ENCODE measurements at places on chromosomes 3 and 15.

DNA sequence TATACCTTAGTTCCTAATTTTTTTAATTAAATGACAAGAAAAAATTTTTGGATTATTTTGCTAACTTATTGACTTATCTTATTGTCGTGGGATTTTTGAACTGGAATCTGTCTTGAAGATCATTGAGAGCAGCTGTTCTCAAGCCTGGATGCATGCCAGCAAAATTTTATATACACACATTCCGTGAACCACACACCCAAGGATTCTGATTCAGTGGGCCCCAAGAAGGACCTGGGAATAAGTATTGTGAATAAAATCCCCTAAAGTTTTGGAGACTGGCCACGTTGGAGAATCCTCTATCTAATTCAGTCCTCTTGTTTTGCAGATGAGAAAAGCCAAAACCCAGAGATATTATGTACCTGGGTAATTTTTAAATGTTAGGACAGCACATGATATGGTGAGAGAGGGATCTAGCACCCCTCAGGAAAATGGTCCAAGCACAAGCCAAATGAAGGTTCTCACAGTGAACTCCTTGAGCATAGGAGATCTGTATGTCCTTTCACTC is 55.2 kb downstream of the UNC13C start:
- no peak for DNase-seq

DNA sequence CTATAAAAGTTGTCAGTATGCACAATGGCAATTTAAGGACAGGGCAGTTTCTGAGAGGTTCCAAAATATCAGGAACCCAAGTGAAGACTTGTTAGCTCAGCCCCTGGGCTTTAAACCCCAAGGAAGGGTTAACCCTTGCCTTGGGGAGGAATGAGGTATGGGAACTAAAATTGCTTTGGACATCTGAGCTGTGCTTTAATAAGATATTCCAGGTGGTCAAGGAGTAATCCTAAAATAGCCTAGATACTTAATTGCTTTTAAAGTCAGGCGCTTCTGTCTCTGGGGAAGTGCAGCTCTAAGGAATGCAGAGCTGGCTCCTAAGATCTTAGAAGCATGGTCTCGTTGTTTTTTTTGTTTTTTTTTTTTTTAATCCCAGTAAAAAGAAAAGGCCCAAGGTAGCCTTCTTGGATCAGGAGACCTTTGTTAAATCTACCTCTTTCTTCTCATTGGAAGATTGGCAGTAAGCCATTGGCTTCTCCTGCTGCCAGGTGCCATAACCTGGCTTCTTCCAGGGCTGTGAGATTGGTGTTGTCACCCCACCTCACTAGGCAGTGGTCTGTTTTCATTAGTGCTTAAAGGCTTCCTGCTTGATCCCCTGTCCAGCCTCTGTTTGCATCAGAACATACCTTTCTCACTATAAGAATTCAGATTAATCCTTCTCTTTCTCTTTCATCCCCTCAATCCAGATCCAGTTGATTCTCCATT is 24.5 kb downstream of the ARID3B start:
- DNase-seq: no peak

GRCh38 chr3:90015688-90016356 is 908.4 kb downstream of the EPHA3 start:
- no peak for DNase-seq

GRCh38 chr3:64160000-64160695 is 65.1 kb downstream of the PRICKLE2 start:
- DNase-seq: no peak

DNA sequence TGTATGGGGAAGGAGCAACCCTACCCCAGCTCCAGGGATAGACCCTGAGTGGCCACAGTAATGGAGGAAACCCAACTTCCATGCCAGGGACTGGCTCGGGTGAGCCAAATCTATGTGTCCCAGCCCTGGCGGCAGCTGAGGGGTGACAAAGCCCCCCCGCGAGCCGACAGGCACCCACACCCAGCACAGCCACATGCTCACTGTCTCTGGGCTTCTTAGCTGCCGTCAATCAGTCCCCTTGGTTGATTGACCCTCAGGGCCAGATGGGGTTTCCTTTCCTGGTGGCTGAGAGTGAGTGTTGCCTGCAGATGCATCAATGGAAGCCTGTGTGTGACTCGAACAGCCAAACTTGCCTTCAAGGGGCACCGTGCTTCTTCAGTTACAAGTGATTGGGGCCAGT is 2.1 kb upstream of the OCA2 start:
- no peak for DNase-seq
